ENCODE measurements at places on chromosomes 12 and 14. TPM values are rescaled to one million over a fixed set of nuclear protein-coding genes. Genes with fewer than 3 reads are reported as not detected.

GPR65 gene
- not detected for total RNA-seq

POTEM gene
- not detected for total RNA-seq

A2M gene
- total RNA-seq, result 3.5 TPM

OVCH1 gene
- total RNA-seq, result not detected

TAS2R19 gene
- total RNA-seq, result 4.0 TPM

INHBE gene
- 0.15 TPM for total RNA-seq

KRT6B gene
- not detected for total RNA-seq

RPL10L gene
- total RNA-seq, result not detected

KMT2D gene
- 21.1 TPM for total RNA-seq

TROAP gene
- 8.1 TPM for total RNA-seq

ANO4 gene
- not detected for total RNA-seq

TSHR gene
- total RNA-seq, result not detected

ARHGDIB gene
- 199 TPM for total RNA-seq

C3AR1 gene
- 0.15 TPM for total RNA-seq

NANOG gene
- not detected for total RNA-seq

PAPLN gene
- 0.65 TPM for total RNA-seq

KRT86 gene
- 0.15 TPM for total RNA-seq

RERGL gene
- total RNA-seq, result not detected

LUM gene
- 2.3 TPM for total RNA-seq

SLC25A21 gene
- total RNA-seq, result 2.3 TPM

OR4E2 gene
- total RNA-seq, result not detected

FIGNL2 gene
- total RNA-seq, result 0.61 TPM

BLTP3B gene
- total RNA-seq, result 18.8 TPM

PLEKHG7 gene
- not detected for total RNA-seq

PTPRB gene
- total RNA-seq, result 92.9 TPM

AICDA gene
- total RNA-seq, result not detected

VWF gene
- 531 TPM for total RNA-seq

GSC gene
- total RNA-seq, result not detected

GLIPR1L1 gene
- not detected for total RNA-seq
